ENCODE measurements at places on chromosomes 1 and 21.
A peak's percentile ranks its signal among the peaks of the same experiment; 100 is the strongest.

DNA sequence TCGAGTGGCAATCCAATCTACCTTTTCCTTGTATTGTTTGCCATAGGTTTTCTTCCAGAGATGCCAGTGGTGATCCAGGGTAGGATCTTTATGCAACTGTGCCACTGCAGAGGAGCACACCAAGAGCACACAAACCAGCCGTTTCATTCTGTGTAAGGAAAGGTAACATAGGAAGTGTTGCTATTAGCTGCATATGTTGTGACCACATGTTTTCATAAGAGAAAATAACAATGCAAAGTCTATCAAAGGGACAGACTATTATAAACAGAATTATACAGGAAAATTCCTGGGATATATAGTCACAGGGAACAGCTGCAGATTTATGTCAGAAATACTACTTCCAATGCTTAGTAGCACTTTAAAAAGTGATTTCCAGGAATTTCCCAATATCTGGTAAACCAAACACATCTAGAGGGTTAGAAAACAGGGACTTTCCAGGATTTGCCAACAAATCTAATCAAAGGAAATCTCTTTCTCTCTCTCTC is 919 bp downstream of the CTSS start:
- no peak for DNase-seq

- no peak for DNase-seq
Measured at GRCh38 chr1:8586438-8586837, 231.0 kb downstream of the RERE start.

GRCh38 chr21:26849428-26850115 is 4.4 kb upstream of the ADAMTS1 start:
- no peak for DNase-seq

DNA sequence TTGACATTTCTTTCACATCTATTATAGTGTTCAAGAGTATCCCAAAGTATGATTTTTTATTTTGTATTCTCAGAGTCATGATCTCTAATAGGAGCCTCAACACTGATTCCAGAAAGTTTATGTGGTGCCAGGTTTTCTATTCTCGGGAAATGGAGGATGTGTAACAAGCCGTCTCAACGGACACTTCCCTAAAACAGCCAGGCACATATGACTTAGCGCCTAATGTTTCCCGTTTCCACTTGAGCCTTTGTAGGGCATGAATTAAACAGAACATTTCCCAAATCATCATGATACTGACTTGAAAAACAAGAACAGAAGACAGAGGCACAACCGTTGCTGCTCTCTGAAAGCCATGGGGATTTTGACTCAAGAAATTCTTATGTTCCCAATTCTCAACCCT is 8.0 kb downstream of the CYYR1 start:
- no peak for DNase-seq

GRCh38 chr21:31912501-31912900 is 39.7 kb downstream of the HUNK start:
- DNase-seq: no peak

DNA sequence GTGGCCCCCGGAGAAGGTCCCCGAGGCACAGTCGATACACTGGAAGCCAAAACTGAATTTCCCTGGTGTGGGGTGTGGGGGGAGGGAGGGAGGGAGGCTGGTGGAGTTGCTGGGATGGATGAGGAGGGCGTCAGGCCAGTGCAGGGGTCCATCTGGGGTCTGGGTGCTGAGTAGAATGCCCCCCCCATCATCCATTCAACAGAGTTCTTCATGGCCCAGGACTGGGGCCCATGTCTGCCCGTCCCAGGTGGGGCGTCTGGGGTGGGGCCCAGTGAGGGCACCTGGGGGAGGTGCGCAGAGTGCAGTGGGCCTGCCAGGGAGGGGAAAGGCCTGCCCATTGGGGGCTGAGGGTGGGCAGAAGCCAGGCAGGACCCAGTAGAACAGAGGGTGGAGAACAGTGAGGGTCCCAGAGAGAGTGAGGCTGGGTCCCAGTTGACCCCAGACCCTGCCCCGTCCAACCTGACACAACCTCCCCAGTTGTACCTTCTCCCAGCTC is 1.9 kb downstream of the TNFRSF18 start:
- no peak for DNase-seq

DNA sequence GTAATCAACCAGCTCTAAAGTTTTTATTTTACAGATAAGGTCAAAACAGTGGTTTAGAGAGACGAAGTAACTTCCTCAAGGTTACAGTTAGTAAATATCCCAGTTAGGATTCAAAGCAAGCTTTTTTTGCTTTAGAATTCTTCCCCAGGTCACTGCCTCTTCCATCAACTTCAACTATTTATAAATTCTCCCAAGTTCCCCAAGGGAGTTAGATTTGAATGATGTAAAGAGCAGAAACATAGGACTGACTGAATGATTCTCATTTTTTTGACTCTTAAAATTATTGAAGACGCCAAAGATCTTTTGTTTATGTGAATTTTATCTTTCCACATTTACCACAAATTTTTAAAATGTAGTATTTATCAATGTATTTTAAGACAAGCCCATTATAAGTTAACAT is 4.1 kb downstream of the POGZ start:
- DNase-seq: no peak

DNA sequence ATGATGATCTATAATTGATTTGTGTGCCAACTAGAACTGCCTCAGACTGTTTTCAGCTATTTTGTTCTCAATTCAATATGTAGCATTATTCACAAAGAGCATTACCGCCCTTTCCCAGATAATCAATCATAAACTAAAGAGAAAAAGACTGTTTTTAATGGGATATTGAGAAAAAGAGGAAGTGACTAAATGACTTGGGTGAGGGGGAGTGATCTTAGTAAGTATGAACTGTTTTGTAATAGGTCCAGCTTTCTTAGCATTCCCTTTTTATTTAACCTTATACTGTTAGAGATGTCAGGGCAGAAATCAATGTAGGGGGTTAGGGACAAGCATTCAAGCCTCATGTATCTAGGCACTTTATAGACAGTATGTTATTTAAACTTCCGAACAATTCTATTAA is 157.8 kb upstream of the DPYD start:
- DNase-seq: no peak

DNA sequence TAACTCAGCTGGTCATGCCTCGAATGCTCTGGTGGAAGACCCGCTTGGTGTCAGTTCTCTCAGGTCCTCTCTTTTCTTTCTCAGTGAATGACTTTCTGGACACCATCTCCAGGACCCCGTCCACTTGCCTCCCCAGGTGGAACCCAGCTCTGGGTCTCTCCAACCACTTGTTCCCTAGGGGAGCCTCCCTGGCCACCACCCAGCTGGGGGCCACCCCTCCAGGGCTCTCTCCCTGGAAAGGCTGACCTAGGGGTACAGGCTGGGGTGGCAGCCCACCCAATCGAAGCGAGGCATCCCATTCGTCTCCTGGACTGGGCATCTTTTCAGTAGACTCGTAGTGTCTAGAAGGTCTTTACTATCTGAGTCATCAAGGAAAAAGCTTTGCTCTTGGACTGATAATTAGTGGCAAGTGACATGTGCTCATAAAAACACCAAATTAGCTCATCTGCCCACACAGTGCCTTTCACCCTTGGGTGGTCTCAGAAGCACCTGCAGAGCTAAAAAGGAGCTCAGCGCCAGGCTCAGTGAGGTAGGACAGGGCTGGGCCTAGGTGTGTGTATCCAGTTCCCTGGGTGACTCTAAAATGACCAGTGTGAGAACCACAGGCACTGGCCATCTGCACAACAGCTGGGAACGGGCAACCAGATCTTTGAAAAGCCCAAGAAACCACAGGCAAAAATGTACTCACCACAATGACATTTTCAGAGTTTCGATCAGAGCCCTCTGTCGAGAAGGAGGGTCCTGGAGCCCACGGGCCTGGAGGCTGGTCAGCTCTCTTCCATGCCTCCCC is 2.4 kb upstream of the PDXK start:
- no peak for DNase-seq

- no peak for DNase-seq
Measured at GRCh38 chr1:164638492-164639202, 79.7 kb downstream of the PBX1 start.

DNA sequence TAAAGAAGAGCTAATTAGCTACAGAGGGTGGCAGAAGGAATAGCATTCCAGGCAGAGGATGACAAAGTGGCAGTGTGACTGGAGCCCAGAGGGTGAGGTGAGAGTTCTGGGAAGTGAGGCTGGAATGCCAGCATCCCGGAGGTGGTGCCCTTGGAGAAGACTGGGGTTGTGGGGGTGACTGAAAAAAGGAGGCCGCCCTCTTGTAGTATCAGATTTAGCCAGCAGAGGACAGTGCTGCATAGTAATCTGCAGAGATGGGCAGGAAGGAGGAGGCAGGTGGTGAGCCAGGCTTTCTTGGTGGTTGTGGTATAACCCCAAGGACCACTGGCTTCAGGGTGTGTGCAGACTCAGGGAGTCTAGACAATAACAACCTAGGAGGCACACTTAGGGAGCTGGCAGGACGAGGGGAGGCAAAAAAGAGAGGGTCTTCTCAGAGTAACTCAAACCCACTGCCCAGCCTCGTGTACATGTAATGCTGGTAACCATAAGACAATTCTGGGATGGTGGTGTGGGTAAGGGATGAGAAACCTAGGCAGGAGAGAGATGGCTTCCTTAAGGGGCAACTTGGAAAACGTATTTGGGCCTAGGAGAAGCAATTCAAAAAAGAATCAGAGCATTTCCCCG is 30.5 kb downstream of the MROH7 start:
- DNase-seq: peak; percentile 35

GRCh38 chr1:67580691-67581403 is 104.2 kb upstream of the GADD45A start:
- no peak for DNase-seq

DNA sequence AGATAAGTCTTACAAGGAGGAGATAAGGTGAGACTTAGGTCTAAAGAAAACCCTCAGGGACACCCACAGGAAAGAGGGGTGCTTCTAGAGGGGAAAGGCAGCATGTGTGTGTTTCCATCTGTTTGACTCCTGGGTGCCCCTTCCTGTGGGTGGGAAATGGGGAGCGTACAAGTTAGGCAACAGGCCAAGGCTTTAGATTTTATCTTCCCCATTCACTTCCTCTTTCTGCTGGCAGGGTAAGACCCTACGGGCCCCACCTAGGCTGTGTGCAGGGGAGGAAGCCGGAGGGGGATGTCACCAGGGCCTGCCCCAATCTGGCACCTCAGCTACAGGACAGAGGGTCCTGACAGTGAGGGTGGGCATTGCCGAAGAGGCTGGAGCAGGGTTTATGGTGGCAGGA is 2.5 kb upstream of the OLIG1 start:
- DNase-seq: no peak

DNA sequence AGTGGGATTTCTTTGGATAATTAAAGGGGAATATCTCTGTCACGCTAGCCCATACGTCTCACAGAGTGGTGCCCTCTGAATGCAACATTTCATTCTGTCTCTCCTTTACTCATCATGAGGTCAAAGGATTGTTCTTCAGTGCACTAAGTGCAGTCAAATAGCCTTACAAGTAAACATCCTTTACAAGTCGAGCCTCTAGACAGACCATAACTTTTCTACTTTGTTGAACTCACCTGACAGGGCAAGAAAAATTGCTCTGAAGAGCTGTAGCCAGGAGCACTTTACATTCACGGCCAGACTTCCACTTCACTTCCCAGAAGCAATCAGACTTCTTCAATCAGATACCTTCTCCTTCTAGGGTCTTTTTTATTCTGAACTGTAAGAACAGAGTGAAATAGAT is 768.0 kb upstream of the TMPRSS15 start:
- no peak for DNase-seq

DNA sequence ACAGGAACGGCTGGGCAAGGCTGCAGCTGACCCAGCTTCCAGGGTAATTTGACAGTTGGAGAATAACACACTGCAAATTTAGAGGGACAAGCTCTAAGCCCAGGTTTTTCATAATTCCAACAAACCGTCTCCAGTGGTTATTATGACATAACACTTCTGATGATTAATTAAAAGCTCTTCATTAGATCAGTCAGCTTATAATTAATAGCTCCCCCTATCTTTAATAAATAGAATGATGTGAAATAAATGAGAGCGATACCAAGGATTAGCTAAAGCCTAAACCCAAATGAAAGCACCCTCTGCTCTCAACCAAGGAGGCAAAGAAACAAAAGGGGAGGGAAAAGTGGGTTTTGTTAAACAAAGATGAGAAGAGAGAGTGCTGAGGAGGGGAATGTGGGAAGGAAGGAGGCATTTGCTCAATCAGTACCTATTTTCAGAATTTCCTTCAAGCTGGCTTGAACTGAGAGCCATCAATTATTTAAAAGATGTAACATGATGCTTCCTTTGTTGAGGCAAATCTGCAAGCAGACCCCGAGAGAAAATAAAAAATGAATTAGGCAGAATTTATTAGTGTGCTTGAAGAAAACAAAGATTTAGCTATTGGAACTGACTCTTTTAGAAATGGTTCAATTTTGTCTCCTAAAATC is 221.8 kb upstream of the ESRRG start:
- DNase-seq: no peak

- no peak for DNase-seq
Measured at GRCh38 chr1:100613817-100614559, 76.0 kb downstream of the GPR88 start.

GRCh38 chr1:168079761-168080160 is 57.0 kb downstream of the GPR161 start:
- DNase-seq: no peak

- no peak for DNase-seq
Measured at GRCh38 chr1:208098773-208099172, 145.4 kb downstream of the PLXNA2 start.

Data from stimulated activated CD8-positive, alpha-beta memory T cell treated with anti-CD3 and anti-CD28 coated beads, Interleukin-4, amount 100 ng/mL, for 1 hour (primary cell).